DMS79 (cell line): ENCODE measurements at places on chromosomes 1 and 21.

GRCh38 chr1:225879521-225880221 is 2.5 kb downstream of the TMEM63A start:
- DNase-seq, result no peak

GRCh38 chr1:1021010-1021919 is 1.3 kb downstream of the AGRN start:
- peak; percentile 37 for DNase-seq

- no peak for DNase-seq
These were observed 573 bp downstream of the PSMG1 start for GRCh38 chr21:39182484-39183271.

- no peak for DNase-seq
These were observed 128.4 kb downstream of the CNIH3 start for GRCh38 chr1:224744521-224744920.

- no peak for DNase-seq
These were observed 13.3 kb downstream of the KCNJ10 start for GRCh38 chr1:160056648-160057169.

DNA sequence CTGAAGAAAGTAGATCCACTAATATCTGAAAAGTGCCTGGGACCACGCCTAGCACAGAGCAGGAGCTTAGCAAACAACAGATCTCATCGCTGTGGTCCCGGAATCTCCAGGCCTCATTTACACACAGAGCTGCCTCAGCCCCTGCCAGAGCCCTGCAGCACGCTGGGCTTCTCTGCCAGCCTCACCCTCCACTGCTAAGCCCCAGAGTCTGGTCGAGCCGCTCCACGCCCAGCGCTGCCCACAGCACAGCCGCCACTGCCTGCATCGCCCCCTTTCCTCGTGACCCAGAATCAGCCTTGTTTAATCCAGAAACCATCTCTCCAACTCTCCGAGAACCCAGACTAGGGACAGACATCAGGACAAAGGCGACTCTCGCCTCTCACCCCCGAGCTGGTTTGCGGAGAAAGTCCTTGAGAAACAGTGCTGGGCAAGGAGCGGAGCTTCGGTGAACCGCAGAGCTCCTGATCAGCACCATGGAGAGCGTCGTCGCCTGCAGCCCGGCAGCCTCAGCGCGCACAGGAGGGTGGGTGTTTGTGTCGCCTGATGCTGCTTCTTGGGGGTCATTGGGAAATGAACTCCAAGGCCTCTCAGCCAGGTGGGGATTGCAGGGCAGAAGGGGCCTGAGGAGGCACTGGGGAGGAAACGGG is 145.1 kb downstream of the NPHP4 start:
- DNase-seq, result no peak

- no peak for DNase-seq
These were observed 280.6 kb downstream of the TTLL7 start for GRCh38 chr1:83718338-83718737.

DNA sequence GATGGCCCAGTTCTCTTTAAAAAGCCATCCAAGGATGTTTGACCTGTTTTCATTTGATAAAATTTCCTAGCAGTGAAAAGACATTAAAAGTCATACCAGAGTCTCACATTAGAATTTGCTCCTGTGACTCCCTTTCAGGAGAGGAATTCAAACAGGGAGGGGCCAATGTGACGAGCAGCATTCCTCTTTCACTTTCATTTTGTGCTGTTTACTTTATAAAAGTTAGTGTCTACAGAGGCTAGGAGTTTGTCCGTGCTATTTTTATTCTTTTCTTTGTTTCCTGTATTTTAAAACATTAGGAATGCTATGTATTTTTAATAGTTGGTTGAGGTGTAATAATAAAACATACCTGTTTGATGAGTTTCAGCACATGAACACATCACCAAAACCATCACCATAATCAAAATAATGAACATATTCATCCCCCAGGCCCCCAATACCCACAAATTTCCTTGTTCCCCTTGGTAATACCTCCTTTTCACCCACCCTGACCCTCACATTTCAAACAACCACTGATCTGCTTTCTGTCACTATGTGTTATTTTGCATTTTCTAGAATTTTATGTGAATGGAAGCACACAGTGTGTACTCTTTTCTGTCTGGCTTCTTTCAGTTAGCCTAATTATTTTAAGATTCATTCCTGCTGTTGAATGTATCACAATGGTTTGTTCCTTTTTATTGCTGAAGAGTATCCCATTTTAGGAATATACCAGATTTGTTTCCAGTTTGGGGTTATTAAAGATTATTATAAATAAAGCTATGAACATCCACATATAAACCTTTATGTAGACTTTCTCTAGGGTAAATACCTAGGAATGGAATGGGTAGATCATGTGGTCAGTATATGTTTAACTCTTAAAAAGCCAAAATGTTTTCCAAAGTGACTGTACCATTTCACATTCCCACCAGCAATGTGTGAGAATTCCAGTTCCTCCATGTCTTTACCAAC is 129.5 kb downstream of the TENT5C start:
- peak; percentile 1 for DNase-seq

GRCh38 chr1:21896652-21897532 is 40.2 kb downstream of the HSPG2 start:
- DNase-seq, result no peak

GRCh38 chr1:30290581-30290980 is 432.8 kb downstream of the MATN1 start:
- DNase-seq, result no peak

DNA sequence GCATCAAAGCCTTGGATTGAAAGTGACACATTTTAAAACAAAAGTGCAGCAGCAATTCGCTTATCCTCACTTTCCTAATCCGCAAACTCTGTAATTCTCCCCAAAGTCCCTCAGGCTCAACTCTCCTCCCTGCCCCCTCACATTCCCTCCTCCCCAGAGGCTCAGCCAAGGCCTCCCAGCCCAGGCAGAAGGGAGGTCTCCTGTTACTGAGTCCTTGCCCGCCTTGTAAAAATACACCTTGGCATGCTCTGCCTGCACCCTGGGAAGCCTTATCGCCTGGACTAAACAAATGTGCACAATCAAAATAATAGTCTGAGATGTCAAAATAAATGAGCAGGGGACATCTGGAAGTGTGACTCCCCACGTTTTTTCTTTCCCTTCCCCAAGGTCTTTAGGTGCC is 109.7 kb downstream of the PLXNA2 start:
- no peak for DNase-seq

DNA sequence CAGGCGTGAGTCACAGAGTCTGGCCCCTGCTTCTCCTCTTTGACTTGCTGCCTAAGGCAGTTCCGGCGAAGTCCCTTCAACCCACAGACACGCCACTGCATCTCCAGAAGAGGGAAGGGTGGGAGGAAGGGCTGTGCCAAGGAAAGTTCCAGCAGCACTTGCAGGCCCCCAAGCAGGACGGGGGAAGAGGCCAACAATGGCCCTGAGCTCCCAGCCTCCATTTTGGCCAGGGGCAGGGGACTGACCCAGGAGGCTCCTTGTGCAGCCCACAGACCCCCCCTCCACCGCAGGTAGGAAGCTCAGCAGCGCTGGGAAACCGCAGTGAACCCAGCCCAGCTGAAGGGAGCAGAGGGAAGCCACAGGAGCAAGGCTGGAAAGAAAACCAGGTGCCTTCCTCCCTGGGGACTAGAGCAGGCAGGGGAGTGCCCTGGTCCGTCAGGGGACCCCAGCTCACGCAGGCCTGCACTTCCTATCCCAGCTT is 35.4 kb downstream of the ACOT7 start:
- DNase-seq, result no peak

DNA sequence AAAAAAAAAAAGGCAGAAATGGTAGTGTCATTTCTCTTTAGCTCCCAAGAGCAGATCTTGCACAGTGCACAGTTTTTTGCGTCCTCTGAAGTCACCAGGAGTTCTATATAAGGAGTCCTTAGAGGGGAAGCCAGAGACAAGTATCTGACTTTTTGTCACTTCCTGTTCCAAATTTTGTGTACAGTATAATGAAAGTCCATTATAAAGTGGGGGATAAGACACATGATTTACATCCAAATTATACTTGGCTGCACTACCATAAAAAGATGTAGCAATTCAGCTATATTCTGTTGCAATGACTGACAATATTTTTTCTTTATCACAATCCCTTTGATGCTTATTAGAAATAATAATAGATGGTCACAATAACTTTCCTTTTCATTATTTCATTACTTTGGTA is 1276.9 kb upstream of the ADGRL2 start:
- DNase-seq, result no peak

DNA sequence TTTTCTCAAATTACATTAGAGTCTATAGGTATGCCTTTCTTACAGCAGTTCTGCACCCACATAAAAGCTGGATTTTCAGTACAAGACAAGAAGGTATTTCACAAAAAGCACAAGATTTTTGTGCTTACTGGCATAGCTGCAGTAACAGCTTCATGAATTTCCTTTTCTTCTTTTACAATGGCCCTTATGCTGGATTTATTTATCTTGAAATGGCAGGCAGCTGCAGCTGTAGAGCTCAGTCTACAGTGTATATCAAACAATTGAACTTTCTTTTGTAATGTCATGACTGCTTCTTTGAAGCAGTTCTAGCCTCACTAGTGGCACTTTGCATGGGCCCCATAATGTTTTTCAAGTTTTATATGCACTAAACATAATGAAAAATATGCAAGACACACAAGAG is 510.2 kb downstream of the KCNT2 start:
- DNase-seq, result no peak

GRCh38 chr1:24963099-24963872 is 33.2 kb upstream of the RUNX3 start:
- no peak for DNase-seq

GRCh38 chr21:46369520-46370235 is 45.7 kb downstream of the PCNT start:
- DNase-seq, result no peak

- no peak for DNase-seq
These were observed 339.7 kb upstream of the B3GALT2 start for GRCh38 chr1:193525917-193526710.

DNA sequence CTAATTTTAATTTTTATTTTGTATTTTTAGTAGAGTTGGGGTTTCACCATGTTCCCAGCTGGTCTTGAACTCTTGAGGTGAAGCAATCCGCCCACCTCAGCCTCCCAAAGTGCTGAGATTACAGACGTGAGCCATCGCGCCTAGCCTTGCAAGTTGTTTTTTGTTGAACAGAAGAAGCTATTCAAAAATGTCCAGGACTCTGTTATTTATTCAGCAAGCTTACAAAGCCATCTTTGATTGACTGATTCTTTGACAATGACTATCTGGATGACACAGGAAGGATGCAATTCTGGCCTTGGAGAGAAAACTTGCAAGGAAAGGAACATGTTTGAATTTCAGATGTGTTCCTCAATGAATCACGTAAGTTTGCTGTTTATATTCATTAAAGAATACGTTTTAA is 63.5 kb downstream of the MAP3K7CL start:
- no peak for DNase-seq

DNA sequence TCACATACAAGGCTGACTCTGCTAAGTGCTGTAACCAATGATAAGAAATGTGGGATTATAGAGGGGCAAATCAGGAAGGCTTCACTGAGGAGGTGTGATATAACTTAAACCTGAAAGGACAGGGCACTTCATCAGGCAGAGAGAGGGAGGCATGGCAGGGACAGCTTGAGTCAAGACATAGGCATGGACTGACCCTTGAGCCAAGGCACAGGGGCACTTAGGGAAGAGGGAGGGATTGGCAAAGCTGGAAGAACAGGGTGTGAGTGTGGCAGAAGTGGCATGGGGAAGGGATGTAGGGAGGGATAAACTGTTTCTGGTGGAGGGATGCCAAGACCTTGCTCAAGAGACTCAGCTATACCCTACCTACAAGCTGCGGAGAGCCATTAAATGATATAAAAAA is 81.3 kb downstream of the PLXNA2 start:
- DNase-seq, result no peak

GRCh38 chr21:43974791-43975468 is 37.2 kb upstream of the TRAPPC10 start:
- no peak for DNase-seq

DNA sequence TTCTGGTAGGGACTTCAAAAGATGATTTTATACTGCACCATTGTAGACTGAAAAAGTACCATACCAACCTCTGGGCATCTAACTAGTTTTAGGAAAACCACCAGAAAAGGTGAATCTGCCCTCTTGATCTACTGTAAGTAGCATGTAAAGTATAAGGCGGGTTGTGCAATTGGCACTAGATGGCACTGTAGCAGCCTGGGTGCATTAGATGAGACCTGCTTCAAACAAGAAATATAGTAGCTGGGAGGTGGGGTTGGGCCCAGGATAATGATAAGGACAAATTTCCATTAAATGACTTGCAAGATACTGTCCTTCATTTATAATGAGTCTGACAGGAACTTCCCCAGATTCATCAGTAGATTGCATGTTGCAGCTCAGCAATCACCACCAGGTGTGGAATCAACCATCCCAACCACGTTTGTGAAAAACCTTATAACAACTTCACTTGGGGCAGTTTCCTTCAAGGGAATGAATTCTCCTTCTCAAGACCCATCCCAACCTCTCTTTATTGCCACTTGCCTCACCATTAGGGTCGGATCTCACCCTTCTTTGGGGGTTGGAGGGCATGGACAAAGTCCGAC is 37.3 kb upstream of the IL10 start:
- no peak for DNase-seq

DNA sequence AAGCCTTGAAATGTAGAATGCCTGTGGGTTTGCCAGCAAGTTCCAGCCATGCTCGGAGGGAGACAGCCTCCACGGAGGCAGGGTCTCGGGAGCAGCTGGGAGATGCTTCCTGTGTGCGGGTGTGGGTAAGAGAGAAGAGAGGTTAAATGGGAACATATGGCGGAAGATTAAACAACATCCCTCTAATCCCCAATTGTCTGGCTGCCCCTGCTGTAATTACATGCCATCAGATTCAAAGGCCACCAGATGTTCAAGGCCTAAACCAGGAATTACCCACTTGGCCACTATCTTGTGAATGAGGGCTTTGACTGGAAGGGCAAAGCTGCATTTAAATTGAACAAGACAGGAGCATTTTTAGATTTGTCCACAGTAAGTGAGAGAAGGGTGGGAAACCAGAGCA is 81.4 kb upstream of the BACE2 start:
- DNase-seq, result no peak

DNA sequence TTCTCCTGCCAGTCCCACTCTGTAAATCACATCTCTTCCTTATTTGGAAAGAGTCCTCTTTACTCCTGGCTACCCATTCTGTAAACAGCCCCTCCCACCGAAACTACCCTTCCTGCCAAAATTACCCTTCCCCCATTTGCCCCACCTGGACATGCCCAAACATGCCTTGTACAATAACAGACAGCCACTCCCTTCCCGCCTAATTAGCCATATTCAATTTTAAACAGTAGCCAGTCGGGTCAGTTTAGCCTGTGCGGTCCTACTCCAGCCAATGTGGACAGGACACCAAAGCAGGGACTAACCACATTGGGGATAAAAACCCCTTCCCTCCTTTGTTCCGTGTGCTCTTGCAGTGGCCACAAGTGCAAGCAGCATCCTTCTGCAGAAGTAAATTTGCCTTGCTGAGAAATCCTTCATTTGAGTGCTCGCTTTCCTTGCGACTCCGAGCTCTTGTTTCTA is 56.3 kb upstream of the MAP10 start:
- DNase-seq, result no peak

GRCh38 chr1:22437573-22437972 is 14.1 kb upstream of the ZBTB40 start:
- no peak for DNase-seq

DNA sequence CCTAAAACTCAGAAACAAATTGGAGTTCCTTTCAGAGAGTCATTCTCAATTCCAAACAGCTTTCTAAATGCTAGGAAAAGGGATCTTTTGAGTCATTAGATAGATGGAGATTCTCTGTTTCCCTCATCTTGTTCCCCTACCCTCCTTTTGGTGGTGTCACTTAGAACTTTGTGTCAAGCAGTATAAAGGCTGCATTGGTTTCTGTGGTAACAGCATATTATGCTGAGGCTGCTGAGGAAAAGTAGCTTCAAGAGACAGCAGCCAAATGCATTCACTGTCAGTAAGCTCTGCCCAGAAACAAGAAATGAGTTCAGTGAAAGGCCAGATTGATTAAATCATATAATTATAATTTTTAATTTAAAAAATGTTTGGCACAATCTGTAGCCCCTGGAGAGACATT is 144.1 kb downstream of the LRRC40 start:
- DNase-seq, result no peak
